ENCODE measurements at places on chromosomes 1 and 21. TPM values are rescaled to one million over a fixed set of nuclear protein-coding genes. Genes with fewer than 3 reads are reported as not detected.

WDTC1 gene
- 11.6 TPM for total RNA-seq

NBPF6 gene
- total RNA-seq = not detected

SLC2A5 gene
- not detected for total RNA-seq

RNU1-2 gene
- not detected for total RNA-seq

S100A4 gene
- 54.7 TPM for total RNA-seq

SPATA17 gene
- total RNA-seq = 17.2 TPM

CLCA1 gene
- not detected for total RNA-seq

GNB1 gene
- 282 TPM for total RNA-seq

LCE2B gene
- not detected for total RNA-seq

DCST1 gene
- total RNA-seq = not detected

KLHL20 gene
- total RNA-seq = 1.8 TPM

H3-3A gene
- 191 TPM for total RNA-seq

AMY2A gene
- not detected for total RNA-seq

C4BPA gene
- total RNA-seq = not detected

CAPN8 gene
- 0.14 TPM for total RNA-seq

VASH2 gene
- total RNA-seq = 0.74 TPM

VWA5B1 gene
- not detected for total RNA-seq

CTH gene
- total RNA-seq = 1.7 TPM

CYP4Z1 gene
- not detected for total RNA-seq

GNAT2 gene
- not detected for total RNA-seq

SWT1 gene
- total RNA-seq = 2.3 TPM

CFHR3 gene
- not detected for total RNA-seq

TSSK3 gene
- not detected for total RNA-seq

RAB7B gene
- total RNA-seq = 1.1 TPM

AGL gene
- 0.70 TPM for total RNA-seq

TFAP2E gene
- total RNA-seq = not detected

CLIC6 gene
- total RNA-seq = not detected

FCRL3 gene
- not detected for total RNA-seq

REN gene
- not detected for total RNA-seq

FUCA1 gene
- 30.7 TPM for total RNA-seq

PTGS2 gene
- 0.03 TPM for total RNA-seq

SDCCAG8 gene
- 22.2 TPM for total RNA-seq
